ENCODE measurements at places on chromosomes 2 and 18.

DNA sequence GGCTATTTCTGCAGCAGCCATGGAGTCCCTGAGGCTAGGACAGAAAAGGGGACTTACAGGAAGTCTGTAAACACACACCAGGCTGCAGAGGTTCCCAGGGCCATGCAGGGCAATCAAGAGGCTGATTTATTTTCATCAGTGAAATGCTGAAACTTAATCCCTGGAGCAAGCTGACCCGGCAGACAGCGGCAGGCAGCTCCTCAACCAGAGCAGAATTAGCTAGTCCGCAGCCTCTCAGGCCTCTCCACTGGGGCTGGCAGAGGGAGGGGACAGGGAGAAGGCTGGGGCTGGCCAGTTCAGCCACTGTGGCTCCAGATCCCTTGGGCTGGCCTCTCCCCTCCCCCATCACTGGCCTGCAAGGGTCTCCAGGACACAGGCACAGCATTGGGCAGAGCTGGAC is 136.3 kb downstream of the TNS1 start:
- H3K27me3 ChIP-seq: no peaks in the 10 kb centered on the region
- no peak overlapping the region for H3K4me3 ChIP-seq
- peaks cover 13% of the 10 kb centered on the region for H3K4me1 ChIP-seq
- peaks cover 77% of the 10 kb centered on the region for H3K36me3 ChIP-seq
- peak; percentile 12 for DNase-seq

DNA sequence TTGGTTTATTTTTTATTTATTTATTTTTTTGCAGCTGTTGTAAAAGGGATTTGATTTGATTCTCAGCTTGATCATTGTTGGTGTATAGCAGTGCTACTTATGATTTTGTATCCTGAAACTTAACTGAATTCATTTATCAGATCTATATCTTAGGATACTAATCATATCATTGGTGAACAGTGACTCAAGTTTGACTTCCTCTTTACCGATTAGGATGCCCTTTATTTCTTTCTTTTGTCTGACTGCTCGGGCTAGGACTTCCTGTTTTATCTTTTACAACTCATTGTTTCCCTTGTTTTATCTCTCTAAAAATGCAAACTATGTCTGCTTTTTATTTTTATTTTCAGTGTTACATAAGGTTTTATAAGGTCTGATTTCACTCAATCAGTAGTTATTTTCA is 23.6 kb downstream of the SP100 start:
- H3K4me1 ChIP-seq: no peaks in the 10 kb centered on the region
- H3K27ac ChIP-seq: no peak overlapping the region
- no peaks in the 10 kb centered on the region for H3K27me3 ChIP-seq
- H3K4me3 ChIP-seq: no peak overlapping the region
- no peak for DNase-seq

GRCh38 chr2:100241236-100241635 is 81.1 kb downstream of the LONRF2 start:
- peaks cover 18% of the 10 kb centered on the region for H3K4me1 ChIP-seq
- DNase-seq: no peak
- H3K36me3 ChIP-seq: no peaks in the 10 kb centered on the region

DNA sequence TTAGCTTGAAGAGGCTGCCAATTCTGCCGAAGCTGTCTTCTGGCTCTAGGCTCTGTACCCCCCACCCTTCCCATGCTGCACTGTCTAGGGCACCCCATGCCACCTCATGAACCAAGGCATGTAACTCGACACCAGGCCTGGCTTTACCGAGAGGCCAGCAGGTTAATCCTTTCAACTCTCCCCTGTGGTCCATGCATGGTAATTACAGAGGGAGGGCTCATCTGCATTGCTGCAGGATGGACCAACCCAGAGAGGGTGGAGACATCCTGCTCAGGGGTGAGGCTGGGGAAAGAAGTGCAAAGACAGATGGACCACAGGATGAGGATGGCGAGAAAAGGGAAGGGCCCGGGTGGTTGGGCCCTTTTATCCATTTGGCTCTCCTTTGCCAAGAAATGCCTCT is 65.8 kb downstream of the KCTD1 start:
- no peaks in the 10 kb centered on the region for H3K36me3 ChIP-seq
- DNase-seq: no peak
- peaks cover 30% of the 10 kb centered on the region for H3K4me1 ChIP-seq
- no peak overlapping the region for H3K27ac ChIP-seq
- H3K4me3 ChIP-seq: no peak overlapping the region
- no peaks in the 10 kb centered on the region for H3K27me3 ChIP-seq

GRCh38 chr2:55268288-55268906 is 634 bp downstream of the MTIF2 start:
- no peak for DNase-seq
- peak overlapping the region; percentile 94 for H3K4me3 ChIP-seq
- no peak overlapping the region for H3K27ac ChIP-seq
- H3K4me1 ChIP-seq: peaks cover 2% of the 10 kb centered on the region
- H3K36me3 ChIP-seq: peaks cover 38% of the 10 kb centered on the region

DNA sequence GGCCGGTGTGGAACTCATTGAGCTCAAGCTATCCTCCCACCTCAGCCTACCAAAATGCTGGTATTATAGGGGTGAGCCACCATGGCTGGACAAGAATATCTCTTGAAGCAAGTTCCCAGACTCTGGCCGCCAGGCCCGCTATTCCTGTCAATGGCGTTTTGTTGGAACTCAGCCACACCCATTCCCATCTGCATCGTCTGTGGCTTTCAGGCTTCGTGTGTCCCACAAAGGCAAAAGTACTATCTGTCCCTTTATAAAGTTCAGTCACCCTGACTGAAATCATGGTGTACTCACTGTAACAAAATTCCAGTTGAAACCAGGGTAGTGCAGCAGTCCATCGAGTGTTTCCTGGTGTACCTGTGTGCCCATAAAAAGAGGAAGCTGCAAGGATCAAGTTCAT is 96.7 kb downstream of the SH3BP4 start:
- no peak for DNase-seq
- H3K27ac ChIP-seq: no peak overlapping the region
- H3K27me3 ChIP-seq: no peaks in the 10 kb centered on the region
- no peak overlapping the region for H3K4me3 ChIP-seq

- H3K4me1 ChIP-seq: peaks cover 11% of the 10 kb centered on the region
- DNase-seq: no peak
- H3K27ac ChIP-seq: no peak overlapping the region
- H3K4me3 ChIP-seq: peak overlapping the region; percentile 59
- H3K36me3 ChIP-seq: peaks cover 3% of the 10 kb centered on the region
- H3K27me3 ChIP-seq: peaks cover 5% of the 10 kb centered on the region
Observed at GRCh38 chr2:26727641-26728561, 35.4 kb downstream of the KCNK3 start.

DNA sequence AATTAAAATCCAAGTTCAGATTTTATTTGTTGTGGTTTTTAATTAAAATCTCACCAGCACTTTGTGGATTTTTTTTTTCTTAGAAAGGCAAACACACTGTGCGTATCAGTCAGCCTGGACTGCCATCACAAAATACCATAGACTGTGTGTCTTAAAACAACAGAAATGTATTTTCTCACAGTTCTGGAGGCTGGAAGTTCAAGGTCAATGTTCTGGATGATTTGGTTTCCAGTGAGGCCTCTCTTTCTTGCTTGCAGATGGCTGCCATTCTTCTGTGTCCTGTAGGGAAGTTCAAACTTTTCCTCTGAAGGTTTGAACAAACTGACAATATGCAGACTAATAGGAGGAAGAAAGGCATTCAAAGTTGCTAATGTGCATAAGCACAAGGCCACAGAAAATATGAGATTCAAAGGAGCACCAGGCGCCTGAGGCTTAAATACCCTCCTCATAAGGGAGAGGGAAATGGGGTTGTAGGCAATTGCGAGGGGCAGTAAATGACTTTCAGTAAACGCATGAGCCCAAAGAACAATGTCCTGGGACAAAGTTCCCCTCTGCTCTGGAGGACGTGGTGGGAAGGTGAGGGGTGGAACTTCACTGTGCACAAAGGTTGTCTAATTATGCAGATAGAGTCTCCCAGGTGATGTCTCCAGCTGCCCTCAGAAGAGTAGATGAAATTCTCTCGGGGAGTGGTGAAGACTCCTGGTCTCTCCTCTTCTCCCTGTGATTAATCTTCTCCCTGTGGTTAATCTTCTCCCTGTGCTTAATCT is 26.5 kb upstream of the KCNF1 start:
- DNase-seq: no peak
- no peak overlapping the region for H3K27ac ChIP-seq
- H3K36me3 ChIP-seq: no peaks in the 10 kb centered on the region

DNA sequence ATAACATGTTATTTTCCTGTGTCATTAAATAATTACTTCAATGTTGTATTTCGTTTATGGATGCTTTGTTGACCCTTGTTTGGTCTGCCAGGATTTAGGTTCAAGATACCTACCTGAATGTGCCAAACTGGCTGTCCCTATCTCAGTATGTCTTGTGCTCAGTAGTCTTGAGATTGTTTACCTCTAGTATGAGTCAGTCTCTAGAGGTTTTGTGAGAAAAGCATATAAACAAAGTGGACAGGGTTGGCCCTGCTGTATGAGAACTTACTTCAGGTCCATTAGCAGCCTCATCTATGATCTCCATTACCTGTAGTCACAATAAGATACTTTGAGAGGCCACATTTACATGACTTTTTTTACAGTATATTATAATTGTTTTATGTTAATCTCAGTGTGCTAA is 17.8 kb downstream of the DDX18 start:
- peaks cover 64% of the 10 kb centered on the region for H3K36me3 ChIP-seq
- peak; percentile 60 for DNase-seq
- no peak overlapping the region for H3K27ac ChIP-seq
- H3K27me3 ChIP-seq: no peaks in the 10 kb centered on the region
- H3K4me1 ChIP-seq: peaks cover 6% of the 10 kb centered on the region

DNA sequence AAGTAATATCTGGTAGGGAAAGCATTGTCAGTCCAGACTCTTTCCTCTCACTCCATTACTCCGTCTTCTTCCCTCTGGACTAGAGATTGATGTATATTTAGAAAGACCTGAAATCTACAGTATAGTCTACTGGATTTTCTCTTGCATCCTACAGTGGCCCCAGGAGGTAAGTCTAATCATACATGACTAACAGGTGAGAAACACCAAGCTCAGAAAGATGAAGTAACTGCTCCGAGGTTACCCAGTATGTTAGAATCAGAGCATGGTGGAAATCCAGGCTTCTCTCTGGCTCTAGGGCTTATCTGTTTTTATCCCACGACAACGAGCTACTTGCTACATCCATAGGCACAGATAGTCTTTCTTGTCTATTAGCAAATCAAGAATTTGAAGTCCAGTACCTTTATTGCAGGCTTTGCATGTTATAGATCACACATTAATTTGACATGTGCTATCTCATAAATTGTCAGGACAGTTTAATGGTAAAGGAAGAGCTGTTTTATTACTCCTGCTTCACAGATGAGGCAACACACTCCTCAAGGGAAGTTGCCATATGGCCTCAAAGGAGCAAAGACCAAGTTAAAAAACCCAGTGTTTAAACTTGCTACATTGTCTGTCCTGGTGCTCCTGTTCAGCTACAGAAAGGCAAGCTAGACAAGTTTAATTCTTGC is 484.3 kb downstream of the THSD7B start:
- H3K4me3 ChIP-seq: no peak overlapping the region
- no peak for DNase-seq
- no peak overlapping the region for H3K27ac ChIP-seq
- no peaks in the 10 kb centered on the region for H3K27me3 ChIP-seq

DNA sequence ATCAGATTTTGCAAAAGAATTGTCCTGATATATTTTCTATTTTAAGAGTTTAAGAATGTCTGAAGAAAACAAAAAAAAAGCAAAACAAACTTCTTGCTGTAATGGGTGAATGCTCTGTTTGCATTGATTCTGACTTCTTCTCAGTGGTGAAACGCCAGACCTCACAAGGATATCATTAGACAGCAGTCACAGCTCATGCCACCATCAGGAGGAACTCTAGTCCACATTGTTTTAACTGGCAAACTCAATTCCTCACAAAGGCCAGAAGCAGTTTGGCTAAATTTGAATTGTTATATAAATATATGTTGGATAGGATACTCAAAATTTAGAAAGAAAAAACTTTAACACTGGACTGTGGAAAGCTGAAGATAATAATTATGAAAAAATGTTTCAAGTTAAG is 89.4 kb downstream of the DOK6 start:
- no peak overlapping the region for H3K4me3 ChIP-seq
- H3K27ac ChIP-seq: no peak overlapping the region
- H3K27me3 ChIP-seq: no peaks in the 10 kb centered on the region
- H3K36me3 ChIP-seq: peaks cover 2% of the 10 kb centered on the region

DNA sequence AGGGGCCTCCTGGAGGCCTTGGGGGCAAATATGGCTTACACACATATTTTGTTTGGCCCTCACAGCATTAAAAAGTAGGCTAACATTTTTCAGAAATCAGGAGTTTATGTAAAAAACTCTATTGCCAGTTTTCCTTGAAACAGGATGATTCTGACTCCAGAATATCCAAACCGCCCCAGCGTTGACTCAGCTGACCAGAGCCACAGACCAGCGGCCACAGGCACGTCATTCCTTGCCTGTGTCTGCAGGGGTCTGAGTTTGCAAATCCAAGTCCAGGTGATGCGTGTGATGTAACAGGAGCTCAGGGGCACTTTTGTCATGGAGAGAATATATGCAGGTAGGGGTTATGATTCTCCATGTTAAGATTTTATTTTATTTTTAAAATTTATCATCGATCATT is 79.4 kb upstream of the ALKAL2 start:
- no peaks in the 10 kb centered on the region for H3K27me3 ChIP-seq
- H3K27ac ChIP-seq: no peak overlapping the region
- H3K4me3 ChIP-seq: no peak overlapping the region
- no peaks in the 10 kb centered on the region for H3K4me1 ChIP-seq
- H3K36me3 ChIP-seq: no peaks in the 10 kb centered on the region
- no peak for DNase-seq

DNA sequence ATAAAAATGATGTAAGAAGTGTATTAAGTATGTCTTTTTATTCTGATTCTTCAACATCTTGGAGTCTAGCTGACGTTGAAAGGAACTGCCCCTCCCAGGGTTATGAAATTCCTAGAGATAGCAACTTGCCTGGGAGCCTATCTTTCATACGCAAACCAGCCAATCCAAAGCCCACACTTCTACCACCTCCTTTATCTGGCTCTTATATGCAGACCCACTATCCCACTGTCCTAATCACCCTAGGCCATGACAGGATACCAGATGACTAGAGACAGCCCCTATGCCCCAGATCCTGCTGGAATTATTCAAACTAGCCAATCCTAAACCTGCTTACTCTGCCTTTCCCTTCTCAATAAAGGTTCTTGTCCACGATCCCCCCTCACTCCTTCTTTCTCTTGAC is 11.8 kb upstream of the CDC42EP3 start:
- no peak overlapping the region for H3K27ac ChIP-seq
- H3K36me3 ChIP-seq: no peaks in the 10 kb centered on the region
- no peak for DNase-seq
- no peaks in the 10 kb centered on the region for H3K27me3 ChIP-seq
- no peaks in the 10 kb centered on the region for H3K4me1 ChIP-seq

DNA sequence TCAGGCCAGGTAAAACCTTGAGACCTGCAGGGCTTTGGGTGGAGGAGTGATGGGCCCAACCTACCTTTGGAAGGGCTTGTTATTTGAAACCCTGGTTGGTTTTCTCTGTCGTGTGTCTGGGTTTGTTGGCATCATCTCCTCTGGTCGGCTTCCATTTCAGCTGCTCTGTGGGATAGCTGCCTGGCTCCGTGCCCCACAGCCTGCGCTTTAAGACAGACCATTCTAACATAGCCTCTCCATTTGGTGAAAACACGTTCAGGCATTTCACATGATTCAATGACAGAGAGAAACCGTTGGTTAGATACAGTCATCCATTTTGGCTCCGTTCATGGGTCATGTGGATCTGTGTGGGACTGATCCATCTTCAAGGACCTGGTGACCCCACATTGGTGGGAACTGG is 37.0 kb upstream of the LYPD6B start:
- H3K27ac ChIP-seq: no peak overlapping the region
- peaks cover 27% of the 10 kb centered on the region for H3K27me3 ChIP-seq
- no peak overlapping the region for H3K4me3 ChIP-seq
- no peaks in the 10 kb centered on the region for H3K4me1 ChIP-seq
- H3K36me3 ChIP-seq: no peaks in the 10 kb centered on the region
- DNase-seq: no peak

Data from mesenchymal stem cell (in vitro differentiated cells and primary cell).